ENCODE measurements at places on chromosomes 13 and 19. TPM values are rescaled to one million over a fixed set of nuclear protein-coding genes. Genes with fewer than 3 reads are reported as not detected.

DNA sequence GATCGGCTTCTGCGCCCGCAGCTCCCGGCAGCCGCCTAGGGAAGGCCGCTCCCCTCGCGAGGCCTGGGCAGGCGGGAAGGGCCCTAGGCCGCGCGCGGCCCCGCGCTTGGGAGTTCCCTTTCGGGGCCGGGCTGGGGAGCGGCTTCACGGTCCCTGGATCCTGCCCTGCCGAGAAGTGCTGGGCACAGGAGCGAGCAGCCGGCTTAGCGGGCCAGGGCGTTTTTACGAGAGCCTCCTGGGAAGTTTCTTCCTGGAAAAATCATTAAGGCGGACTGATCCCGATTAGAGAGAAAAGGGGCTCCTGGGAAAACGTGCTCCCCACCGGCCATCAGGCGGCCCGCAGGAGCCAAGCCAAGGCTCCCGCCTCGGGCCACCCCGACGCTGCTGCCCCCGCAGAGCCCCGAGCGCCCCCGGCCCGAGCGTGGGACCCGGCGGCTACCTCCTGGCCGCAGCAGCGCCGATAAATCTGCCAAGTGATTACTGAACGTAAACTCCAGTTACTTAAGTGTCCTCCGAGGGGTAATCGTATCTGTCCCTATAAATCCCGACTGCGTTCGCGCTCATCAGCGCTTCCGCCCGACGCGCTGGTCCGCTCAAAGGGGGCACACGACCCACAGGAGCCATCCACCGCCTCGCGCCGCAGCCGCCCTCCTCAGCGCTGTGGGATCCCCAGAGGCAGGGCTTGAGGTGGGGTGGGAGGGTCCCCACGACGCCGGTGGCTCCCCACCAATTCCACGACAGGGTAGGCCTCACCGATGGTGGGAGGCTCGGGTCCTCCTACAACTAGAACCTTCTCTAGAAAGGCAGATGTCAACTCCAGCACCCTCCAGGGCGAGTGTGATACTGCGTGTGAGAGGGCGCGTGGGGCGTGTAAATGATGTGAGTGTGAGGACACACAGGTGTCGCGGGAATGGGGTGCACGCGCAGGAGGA lies 2.8 kb downstream of the ZIC5 start:
- H3K27me3 ChIP-seq: peaks cover 88% of the 10 kb centered on the region
- DNase-seq: no peak
- peaks cover 2% of the 10 kb centered on the region for H3K4me1 ChIP-seq
- H3K36me3 ChIP-seq: no peaks in the 10 kb centered on the region
- H3K27ac ChIP-seq: no peak overlapping the region

DNA sequence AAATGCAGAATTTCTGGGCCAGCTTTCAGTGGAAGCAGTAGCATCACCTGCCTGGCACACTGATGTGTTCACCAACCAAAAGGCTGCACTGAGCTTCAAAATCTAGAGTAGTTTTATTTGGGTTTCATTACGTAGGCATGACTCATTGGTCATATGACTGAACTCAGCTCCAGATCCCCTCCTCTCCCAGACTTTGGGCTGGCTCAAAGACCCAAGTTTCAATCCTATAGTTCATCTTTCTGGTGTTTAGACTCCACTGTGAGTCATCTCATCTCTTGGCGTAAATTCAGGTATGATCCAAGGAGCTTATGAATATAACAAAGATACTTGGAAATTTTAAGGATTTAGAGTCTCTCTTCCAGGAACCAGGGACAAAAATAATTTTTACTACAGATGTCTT lies 17.7 kb downstream of the ZMYM5 start:
- DNase-seq: peak; percentile 46
- H3K36me3 ChIP-seq: peaks cover 26% of the 10 kb centered on the region
- no peaks in the 10 kb centered on the region for H3K4me1 ChIP-seq

GRCh38 chr13:113364901-113365582 lies 1.1 kb upstream of the GRTP1 start:
- peaks cover 5% of the 10 kb centered on the region for H3K4me1 ChIP-seq
- H3K27ac ChIP-seq: no peak overlapping the region
- peaks cover 53% of the 10 kb centered on the region for H3K27me3 ChIP-seq
- H3K36me3 ChIP-seq: no peaks in the 10 kb centered on the region
- H3K4me3 ChIP-seq: no peak overlapping the region

DNA sequence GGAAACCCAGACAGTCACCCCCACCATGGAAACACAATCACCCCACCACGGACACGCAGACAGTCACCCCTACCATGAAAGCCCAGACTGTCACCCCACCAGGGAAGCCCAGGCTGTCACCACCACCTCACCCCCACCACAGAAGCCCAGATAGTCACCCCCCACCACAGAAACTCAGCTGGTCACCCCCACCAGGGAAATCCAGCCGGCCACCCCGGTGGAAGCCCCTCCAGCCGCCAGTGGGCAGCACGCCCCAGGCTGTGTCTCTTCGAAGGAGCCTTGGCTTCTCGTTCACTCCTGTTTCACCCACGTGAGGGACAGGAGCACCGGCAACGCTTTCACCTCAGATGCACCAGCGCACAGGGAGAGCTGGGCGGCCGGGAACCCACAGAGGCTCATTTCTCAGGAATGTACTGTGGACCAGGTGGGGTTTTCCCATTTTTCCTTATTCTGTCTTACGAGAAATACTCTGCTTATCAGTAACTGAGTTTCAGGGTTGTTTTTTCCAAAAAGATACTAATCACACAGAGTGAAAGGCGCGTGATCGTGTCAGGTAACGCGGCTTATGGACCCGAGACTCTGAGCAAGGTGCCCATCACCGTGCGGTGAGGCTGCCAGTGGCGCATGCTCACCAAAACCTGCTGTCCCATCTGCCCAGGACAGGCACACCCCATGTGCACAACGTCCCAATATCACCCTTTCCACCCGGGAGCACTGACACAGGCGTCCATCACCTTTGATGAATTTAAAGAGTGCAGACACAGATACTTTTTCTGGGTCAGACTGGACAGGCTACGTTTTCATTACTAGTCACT lies 28.0 kb downstream of the CARS2 start:
- no peaks in the 10 kb centered on the region for H3K27me3 ChIP-seq
- no peak for DNase-seq
- peaks cover 32% of the 10 kb centered on the region for H3K36me3 ChIP-seq
- no peak overlapping the region for H3K4me3 ChIP-seq
- H3K4me1 ChIP-seq: peaks cover 26% of the 10 kb centered on the region

GRCh38 chr13:68234274-68234673 lies 1004.1 kb upstream of the PCDH9 start:
- no peak for DNase-seq
- H3K27me3 ChIP-seq: no peaks in the 10 kb centered on the region
- H3K4me1 ChIP-seq: no peaks in the 10 kb centered on the region
- no peaks in the 10 kb centered on the region for H3K36me3 ChIP-seq
- H3K27ac ChIP-seq: no peak overlapping the region
- H3K4me3 ChIP-seq: no peak overlapping the region

DNA sequence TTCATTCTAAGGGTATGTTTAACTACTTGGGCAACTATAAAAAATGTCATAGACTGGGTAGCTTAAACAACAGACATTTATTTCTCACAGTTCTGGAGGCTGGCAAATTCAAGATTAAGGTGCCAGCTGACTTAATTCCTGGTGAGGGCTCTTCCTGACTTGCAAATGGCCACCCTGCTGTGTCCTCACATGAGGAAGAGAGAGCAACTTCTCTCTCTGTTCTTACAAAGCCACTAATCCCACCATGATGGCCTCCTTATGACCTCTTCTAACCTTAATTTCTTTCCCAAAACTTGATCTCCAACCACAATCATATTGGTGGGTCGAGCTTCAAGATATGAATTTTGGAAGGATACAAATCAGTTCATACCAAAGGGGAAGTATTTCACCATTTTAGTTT lies 399.0 kb downstream of the DCT start:
- no peak overlapping the region for H3K4me3 ChIP-seq
- H3K27ac ChIP-seq: no peak overlapping the region
- no peaks in the 10 kb centered on the region for H3K27me3 ChIP-seq
- H3K4me1 ChIP-seq: no peaks in the 10 kb centered on the region

Gene PRKCG
- polyA plus RNA-seq: not detected
